Occipital lobe (tissue), 3 donors: ENCODE measurements at places on chromosomes 12 and 14. TPM values are rescaled to one million over a fixed set of nuclear protein-coding genes. Genes with fewer than 3 reads are reported as not detected.

DNA sequence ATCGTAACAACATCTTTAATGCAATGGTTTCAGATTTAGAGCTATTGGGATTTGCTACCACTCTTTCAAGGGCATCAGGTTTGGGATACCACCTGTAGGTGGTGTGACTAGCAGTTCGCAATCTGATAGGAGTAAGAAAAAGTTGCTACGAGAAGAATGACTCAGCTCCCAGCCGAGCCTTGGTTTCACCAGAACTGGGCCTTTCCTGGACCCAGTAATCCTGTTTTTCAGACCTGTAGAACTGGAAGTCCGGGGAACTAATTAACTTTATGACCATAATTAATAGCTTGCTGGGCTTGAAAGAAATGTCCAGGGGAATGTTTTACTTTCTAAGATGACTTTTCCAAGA is 770 bp downstream of the ABHD4 start:
- peak; percentile 11 for DNase-seq

DNA sequence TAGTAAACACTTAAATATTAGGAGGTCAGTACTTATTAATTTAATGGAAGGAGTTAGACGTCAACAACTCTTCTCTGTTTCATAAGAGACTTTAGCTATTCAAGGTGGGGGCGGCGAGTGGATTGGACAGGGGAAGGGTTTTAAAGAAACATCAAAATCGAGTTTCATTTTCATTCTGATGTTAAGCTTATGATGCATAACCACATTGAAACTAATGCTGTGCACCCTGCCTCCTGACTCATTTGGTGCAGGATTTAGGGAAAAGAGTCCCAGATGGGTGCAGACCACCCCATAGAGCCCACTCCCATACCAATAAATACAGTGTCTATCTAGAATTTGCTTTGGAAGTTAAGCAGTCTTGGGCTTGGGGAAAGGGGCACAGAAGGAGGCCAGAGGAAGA is 7.4 kb downstream of the ZBTB39 start:
- no peak for DNase-seq

GRCh38 chr12:49972641-49973360 is at the start of gene AQP6:
Gene AQP6 (plus strand): TSS chr12:49972947. CDS start chr12:49973174, 227 bp downstream.
- DNase-seq, result no peak

DNA sequence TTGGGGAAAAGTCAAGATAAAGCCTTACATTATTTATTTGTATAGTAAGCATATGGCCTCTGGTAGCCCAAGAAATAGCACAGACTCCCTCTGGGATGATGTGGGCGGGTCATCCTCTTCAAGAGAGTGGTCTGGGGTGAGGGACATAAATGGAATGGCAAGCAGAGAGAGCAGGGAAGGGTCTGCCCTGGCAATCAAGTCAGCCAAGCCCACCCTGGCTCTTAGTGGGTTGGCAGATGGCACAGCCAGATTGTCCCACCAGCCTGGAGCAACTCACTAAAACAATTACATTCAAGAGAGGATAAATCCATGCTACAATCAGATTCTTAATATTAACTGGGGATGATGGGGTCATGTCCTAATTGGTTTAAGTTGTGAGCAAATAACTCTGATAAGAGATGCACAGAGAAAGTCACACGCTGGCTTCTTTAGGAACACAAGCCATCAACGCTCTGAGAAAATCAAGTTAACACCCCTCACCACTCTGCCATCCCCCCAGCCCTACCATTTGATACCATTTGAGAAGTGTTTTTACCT is 2.8 kb upstream of the PELI2 start:
- DNase-seq, result no peak

GRCh38 chr12:90304231-90304630 is 595.6 kb upstream of the ATP2B1 start:
- no peak for DNase-seq

GRCh38 chr14:96584907-96585671 is 82.9 kb downstream of the PAPOLA start:
- no peak for DNase-seq

- peak; percentile 69 for DNase-seq
Measured at GRCh38 chr12:127761880-127762279, 505.1 kb upstream of the TMEM132C start.

GRCh38 chr14:103549361-103550311 is 12.8 kb downstream of the BAG5 start:
- peak; percentile 64 for DNase-seq

DNA sequence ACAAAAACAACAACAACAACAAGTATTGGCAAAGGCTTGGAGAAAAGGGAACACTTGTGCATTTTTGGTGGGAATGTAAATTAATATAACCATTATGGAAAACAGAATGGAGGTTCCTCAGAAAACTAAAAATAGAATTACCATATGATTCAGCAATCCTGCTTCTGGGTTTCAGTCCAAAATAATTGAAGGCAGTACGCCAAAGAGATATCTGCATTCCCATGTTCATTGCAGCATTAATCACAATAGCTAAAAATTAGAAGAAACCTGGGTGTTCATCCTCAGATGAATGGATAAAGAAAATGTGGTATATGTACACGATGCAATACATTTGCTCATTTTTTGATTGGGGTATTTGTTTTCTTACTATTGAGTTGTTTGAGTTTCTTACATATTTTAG is 813.0 kb downstream of the NRXN3 start:
- DNase-seq, result no peak

GRCh38 chr14:79567306-79567705 is 644.0 kb downstream of the DIO2 start:
- no peak for DNase-seq

DNA sequence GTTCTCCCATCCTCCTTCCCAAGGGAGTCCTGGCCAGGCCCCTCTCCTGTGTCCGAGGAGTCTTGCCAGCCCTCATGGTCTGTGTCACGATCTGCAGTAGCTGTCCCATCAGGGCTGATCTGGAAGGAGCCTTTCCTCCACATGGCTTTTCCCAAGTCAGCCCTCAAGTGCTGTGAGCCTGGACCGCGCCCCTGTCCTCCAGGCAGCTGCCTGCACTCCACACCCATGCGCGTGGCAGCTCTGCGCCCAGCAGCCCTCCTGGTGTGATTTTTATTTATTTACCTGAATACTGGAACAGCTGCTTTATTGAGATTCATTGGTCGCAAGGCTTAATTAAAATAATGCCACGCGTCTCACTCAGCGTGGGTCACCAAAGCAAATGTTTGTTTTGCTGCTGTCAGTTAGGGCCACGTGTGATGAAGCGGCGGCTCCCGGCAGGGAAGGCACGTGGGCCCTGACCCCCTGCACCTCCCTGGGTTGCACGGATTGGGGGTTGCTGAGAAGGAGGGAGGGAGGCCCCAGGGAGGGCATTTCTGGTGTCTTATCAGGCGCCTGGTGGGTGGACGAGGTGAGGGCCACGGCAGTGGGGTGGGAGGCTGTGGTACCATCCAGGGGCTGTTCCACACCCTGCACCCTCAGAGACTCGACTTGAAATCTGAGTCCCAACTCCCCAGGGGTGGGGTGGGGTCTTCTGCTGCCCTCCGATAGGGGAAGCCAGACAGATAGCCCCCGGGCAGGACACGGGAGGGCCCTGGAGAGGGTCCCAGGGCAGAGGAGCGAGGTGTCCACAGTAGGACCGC is 206.3 kb upstream of the C14orf180 start:
- DNase-seq, result no peak

GRCh38 chr12:24534622-24535021 is 414.3 kb downstream of the BCAT1 start:
- DNase-seq, result peak; percentile 44

DNA sequence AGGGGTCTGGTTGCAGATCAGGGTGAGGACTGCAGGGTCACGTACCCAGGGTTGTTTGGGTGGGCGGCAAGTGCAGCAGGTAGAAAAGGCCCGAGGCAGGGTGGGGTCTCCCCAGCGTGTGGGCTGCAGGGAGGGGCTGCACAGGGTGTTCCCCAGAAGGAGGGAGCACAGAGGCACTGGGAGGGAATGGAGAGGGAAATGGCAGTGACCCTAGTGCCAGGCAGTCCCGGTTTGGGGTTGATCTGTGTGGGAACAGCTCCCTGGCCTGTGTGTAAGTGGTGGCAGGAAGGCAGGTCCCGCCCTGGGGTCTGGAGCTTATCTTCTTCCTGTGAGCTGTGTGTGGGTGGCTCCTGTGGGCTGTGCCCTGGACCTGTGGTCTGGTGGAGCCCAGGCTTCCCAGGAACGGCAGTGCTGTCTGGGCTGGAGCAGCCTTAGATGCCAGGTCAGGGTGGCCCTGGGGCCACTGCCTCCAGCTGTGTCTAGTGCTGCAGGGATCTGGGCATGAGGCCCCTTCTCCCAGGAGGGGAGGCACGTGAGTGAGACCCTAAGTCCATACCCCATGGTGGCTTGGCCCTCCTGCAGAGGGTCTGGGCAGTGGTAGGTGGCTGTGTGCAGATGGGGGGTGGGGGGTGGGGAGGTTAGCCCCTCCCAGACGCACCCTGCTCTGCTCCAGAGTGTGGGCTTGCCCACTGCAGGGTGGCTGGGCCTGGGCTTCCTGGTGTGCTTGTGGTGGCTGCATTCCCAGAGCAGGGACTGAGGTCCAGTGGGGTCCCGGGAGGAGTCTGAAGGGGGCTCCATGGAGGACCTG is 363.5 kb downstream of the TMEM121 start:
- no peak for DNase-seq

Gene ZBTB25
- 17.2 TPM for total RNA-seq

Gene LBHD2
- total RNA-seq, result not detected
